Kidney (tissue), 22 donors: ENCODE measurements at places on chromosomes 6 and 20. TPM values are rescaled to one million over a fixed set of nuclear protein-coding genes. Genes with fewer than 3 reads are reported as not detected.

DNA sequence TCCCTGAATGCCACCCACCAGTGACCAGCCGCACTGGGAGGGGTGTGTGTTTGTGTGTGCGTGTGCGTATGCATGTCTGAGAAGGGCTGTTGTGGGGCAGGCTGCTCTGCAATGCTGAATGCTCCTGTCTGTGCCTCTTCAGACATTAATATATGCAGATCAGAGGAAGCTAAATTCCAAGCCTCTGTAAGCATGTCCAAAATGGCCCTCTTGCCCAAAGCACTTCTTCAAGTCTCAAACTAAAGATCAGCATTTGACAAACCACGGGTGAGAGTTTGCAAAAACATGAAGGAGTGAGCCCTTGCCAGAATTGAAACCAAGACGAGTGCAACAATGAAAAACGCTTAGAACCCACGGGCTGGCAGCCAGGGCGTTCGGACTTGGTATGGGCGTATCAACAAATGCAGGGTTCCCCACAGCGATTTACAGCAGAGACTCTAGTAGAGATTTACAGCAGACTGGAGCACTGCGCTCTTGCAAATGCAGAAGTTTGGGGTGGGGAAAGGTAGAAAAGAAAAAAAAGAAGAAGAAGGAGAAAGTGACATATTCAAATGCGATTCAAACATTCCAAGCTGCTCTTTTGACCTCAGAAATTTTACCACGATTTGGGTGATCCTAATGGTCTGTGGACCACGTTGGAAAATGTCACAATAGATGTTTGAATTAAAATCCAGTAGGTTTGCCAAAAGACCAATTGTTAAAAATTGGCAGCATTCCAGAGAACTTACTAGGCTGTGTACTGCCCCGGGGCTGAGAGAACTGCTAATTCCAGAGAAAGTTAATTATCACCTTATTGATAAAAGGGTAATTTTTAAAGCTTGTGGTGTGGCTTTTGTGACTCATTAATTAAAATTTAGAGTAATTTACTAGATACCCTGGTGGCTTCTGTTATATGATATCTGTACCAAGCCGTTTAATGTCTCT is 3.5 kb downstream of the SCML4 start:
- no peak for DNase-seq

DNA sequence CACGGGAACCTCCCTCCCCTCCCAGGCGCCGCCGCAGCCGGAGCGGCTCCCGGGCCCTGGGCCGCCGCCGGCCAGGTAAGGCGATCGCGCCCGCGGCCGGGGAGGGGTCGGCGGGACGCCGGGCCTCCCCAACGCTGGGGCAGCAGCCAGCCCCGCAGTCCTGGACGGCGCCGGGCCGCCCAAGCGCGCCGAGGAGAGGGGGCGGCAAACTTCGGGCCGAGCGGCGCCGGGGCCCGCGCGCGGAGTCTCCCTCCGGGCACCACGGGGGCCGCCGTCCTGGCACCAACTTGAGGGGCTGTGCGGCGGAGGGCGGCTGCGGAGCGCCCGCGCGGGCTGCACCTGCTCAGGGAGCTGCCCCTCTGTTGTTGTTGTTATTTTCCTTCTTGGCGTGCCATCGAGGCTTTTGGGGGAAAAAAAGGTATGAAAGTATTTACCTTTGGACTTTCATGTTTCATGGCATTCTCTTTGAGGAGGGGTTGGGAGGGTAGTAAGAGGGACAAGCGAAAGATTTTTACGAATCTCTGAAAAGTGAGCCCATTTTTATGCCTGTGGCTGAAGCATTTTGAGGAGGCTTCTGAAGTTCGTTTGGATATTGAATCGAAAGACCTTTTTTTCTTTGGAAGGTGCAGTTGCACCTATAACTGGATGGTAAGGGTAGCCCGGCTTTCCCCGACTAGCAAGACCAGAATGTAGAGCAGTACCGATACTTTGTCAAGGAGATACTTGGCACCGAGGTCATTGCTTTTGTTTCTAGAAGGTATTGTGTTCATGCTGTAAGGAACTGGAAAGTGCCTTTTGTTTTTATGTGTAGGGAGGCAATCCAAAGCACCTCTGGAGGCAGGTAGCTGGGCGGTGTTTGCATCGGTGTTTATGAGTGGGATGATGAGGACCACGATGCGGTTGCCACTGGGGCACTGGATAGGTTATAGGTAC is at the start of gene RNF182:
TSS of gene RNF182 (plus strand) at position 4 of the 933 bp plus-strand sequence. CDS start 52,168 bp downstream, outside the sequence.
- DNase-seq = peak; percentile 52

- no peak for DNase-seq
Measured at GRCh38 chr6:126376682-126377081, 36.8 kb downstream of the CENPW start.

Gene PGC
- total RNA-seq = not detected

Gene WASF1
- 9.7 TPM for total RNA-seq

Gene C6orf120
- total RNA-seq = 23.1 TPM

- no peak for DNase-seq
Measured at GRCh38 chr20:17339000-17339399, 112.2 kb downstream of the PCSK2 start.

DNA sequence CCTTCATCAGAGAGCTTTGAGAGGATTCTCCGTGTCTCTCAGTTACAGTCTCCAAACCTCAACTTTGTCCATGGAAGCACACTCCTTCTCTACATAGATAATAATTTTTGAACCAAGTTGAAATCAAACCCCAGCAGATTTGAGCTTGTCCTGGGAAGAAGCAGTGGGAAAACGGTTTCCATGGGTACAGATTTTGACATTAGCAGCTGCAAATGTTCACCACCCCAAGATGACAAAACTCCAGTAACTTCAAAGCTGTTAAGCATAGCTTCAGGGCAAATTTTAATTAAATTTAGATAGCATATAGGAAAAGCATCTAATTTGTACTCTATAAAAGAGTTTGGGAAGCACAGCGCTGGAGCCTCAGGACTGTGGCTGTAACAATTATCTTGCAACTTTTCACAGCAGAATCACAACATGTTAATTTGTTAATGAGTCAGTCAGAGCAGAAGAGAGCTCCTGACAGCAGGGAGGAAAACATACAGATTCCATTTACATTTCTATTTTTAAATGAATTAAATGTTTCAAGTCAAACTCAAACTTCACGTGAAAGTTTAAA is 240.7 kb downstream of the BMP7 start:
- DNase-seq = peak; percentile 41

Gene RSPO4
- 0.13 TPM for total RNA-seq

DNA sequence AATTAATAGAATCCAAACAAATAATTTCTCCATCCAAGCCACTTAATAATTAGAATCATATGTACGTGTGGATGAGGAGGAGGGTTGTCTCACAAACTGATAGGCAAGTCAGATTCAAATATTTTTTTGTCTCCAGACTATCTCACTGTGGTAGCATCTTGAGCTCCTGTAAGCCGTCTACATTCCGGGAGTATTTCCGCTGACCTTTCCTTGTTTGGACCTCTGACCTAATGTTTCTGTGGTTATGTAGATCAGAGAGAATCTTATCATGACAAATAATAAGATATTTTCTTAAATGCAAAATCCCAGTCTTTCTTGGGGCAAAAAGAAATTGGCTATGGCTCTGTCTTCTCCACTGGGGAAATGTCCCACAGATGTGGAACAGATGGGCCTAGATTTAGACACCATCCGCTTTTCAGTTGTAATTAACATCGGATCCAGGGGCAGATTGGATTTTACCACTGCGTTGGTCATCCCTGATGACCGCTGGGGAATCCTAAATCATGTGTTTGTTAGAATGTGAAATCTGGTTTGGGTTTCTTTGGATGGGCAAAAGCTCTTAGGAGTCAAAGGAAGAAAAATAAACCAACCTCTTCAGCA is 197.1 kb upstream of the RIN2 start:
- DNase-seq = no peak

Gene ADGB
- total RNA-seq = not detected

- DNase-seq = peak; percentile 80
Measured at GRCh38 chr6:161561908-161562307, 288.0 kb upstream of the AGPAT4 start.

Gene CNR1
- 4.8 TPM for total RNA-seq

Gene FILIP1
- total RNA-seq = 4.6 TPM

Gene OGFR
- total RNA-seq = 46.8 TPM

DNA sequence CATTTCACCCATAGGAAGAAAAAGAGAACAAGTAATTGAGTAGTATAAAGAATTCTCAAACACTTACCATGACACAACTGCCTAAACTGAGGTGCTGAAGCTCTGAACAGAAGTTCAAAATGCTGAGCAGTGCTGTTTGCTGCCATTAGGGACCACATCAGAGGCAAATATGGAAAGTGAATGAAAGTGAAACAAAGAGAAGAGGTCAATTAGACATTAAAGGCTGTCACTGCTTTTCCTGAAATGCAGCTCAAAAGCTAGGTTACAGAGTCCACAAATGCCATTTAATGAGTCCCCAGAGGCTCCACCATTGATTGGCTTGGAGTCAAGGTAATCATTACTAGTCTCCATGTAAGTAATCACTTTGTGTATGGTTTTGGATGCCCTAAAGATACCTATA is 46.1 kb downstream of the POU3F2 start:
- no peak for DNase-seq

DNA sequence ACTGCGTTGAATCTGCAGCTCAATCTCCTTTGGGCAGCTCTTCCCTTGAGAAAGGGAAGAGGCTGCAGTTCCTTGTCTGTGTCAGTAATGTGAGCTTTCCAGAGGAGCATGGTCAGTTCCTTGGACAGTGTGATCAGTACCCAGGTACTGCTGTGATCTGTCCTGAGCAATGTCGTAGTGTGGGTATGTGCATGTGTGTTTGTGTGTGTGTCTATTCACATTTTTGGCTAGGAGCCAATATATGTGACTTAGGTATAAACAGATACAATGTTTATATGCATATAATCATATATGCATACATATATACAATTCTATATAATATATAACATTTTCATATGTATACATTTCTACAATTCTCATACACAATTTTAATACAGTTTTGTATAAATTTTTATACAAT is 85.4 kb upstream of the OLIG3 start:
- no peak for DNase-seq

- DNase-seq = no peak
Measured at GRCh38 chr20:52231230-52231746, 39.7 kb upstream of the ZFP64 start.

DNA sequence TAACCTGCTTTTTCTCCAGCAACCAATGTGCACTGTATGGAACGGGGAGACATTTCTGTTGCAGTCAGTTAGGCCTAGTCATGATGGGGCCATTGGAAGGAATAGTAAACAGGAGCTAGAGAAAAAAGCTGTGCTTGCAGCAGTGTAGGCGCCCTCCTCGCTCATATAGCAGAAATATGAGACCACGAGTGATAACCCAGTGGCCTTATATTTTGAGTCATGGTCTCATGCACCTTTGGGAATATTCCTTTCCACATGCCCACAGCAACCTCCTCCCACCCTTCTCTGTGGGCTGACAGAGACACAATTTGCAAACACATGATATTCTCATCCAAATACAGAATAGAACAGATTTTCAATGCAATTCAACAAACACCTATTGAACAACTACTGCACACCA is 248.9 kb upstream of the CITED2 start:
- no peak for DNase-seq

Gene DACT2
- 5.0 TPM for total RNA-seq

- no peak for DNase-seq
Measured at GRCh38 chr6:132973514-132973993, 159.2 kb downstream of the RPS12 start.

Gene DEFB132
- not detected for total RNA-seq

DNA sequence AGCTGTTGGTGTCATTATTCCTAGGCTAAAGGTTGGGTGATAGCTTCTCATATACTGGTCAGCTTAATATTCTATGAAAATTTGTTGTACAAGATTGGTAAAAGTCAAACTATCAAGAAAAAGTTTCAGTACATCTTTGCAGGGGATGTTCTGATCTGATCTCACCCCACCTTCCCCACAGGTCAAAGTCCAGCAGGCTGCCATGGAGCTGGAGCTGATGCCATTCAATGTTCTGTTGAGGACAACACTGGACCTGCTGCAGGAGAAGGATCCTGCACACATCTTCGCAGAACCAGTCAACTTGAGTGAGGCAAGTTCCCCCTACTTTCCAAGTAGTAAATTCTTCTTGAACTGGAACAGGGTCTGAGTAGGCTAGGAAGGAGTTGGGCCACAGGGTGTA is 13.1 kb downstream of the BRPF3 start:
- DNase-seq = no peak

- DNase-seq = no peak
Measured at GRCh38 chr20:4130404-4131189, 115.2 kb upstream of the RNF24 start.

Gene GABRR2
- total RNA-seq = 0.38 TPM

DNA sequence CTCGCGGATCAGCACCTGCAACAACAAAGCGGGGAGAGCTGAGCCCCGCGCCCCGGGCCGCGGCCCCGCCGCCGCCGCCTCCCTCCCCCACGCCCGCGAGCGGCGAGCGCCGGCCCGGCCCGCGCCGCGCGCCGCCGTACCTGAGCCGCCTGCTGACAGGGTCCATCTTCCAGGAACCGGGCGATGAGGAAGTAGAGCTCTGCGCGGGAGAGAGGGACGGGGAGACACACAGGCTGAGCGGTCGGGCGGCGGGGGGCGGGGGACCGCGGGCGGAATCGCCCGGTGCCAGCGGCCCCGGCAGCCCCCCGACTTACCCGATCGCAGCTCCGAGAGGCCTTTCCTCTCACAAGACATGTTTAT is 359 bp downstream of the PHIP start:
- no peak for DNase-seq

DNA sequence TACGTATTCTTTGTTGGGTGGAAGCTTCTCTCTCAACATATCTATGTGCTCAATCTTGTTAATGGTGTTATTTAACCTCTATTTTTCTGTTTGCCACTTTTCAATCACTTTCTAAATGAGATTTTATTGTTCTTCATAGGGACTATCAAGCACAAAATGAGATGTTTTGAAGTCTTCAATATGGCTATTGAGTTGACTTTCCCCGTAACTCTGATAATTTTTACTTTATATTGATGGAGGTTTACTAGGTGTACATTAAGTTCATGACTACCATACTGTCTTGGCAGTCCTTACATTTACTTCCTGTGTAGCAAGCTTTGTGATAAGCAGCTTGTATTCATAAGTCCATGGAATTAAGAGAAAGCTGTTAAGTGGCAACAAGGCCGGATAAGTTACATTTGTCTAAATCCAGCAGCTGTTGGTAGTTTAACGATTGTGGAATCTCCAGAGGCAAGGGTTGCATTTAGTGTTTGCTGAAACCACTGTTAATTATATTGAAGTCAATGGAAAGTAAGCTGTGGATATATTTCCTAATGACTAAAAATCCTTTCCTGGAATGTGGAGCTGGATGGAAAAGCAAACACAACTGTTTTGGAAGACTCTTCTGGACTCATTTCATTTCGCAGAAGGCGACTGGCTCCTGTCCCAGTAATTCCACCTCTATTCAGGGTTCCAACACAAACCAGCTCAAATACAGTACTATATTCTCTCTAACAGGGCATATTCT is 57.3 kb upstream of the SMIM29 start:
- DNase-seq = peak; percentile 73

DNA sequence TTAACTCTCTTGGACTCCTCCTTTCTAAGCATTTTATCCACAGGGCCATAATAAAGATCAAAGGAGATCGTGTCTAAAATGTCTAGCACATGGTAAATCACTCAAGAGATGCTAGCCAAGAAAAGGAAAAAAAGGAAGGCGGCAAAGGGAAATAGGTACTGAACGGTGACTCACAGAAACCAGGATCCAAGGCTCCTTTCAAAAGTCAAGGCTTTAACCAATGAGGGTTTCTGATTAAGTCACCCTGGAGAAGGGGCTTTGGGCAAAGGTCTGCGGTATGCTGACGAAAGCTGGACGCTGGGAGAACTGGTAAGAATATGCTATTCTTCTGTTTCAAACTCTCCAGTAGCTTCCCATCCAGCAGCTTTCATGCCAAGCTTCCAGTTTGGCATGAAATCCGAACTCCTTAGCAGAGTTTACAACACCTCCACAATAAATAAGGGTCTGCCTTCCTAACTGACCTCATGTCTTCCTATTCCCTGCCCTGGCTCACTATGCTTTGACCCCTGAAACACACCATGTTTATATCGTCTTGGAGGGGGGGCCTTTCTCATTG is 1.0 kb downstream of the TOMM34 start:
- no peak for DNase-seq

Gene ACTL10
- 3.0 TPM for total RNA-seq
